Activated CD8-positive, alpha-beta memory T cell treated with anti-CD3 and anti-CD28 coated beads for 24 hours (primary cell): ENCODE measurements at places on chromosomes 7 and 10.

GRCh38 chr7:84688671-84689070 lies 494.1 kb upstream of the SEMA3A start:
- no peak for DNase-seq

GRCh38 chr7:27262121-27262520 lies 19.5 kb downstream of the EVX1 start:
- no peak for DNase-seq

- no peak for DNase-seq
These were observed 218.4 kb downstream of the GATA3 start for GRCh38 chr10:8272794-8273425.

DNA sequence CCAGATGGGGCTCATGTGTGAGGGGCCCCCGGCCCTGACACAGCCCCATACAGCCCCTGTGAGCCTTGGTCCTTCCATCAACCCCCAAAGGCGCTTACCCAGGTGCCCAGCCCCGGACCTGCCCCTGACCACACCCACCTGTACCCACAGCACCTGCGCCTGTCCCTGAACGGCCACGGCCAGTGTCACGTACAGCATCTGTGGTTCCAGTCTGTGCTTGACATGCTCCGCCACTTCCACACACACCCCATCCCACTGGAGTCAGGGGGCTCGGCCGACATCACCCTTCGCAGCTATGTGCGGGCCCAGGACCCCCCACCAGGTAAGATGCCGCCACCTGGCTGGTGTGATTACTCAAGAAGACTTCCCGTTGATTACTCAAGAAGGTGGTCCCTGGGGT lies 33.5 kb downstream of the SH2B2 start:
- DNase-seq, result no peak

GRCh38 chr7:44629829-44630522 lies 23.5 kb downstream of the OGDH start:
- no peak for DNase-seq

DNA sequence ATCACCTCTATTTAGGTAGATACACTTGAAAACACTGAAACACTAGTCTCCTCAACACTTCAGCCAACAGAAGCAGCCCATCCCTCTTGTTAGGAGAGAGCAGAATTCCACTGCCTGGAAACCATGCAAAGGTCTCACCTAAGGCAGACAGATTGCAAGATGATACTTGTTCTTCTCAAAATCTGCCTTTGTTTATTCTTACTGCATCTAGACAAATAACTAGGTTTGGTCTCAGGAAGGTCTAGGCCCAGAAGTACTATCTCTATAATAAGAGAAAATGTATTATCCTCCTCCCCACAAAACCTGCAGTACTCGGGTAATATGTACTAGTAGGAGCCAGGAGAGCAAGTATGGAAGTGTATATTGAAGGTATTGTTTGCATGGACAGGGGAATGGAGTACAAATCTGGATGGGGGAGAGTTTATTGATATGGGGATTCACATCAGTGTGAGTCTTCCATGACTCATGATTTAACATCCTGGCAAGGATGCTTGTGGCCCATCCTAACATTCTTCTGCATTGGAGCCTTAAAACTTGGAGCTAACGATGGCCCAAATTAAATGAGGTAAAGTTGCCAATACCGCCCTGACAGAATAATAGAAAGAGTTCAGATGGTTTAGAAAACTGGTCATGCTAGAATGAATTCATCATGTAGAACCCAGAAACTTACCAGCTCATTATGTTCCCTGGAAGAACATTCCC lies 109.2 kb downstream of the EPC1 start:
- DNase-seq, result no peak

- DNase-seq, result no peak
These were observed 251.0 kb downstream of the BMPER start for GRCh38 chr7:34156336-34156735.

GRCh38 chr10:68261132-68261856 lies 29.4 kb upstream of the ATOH7 start:
- DNase-seq, result no peak

GRCh38 chr7:151342102-151342646 lies 562 bp downstream of the NUB1 start:
- DNase-seq, result no peak

DNA sequence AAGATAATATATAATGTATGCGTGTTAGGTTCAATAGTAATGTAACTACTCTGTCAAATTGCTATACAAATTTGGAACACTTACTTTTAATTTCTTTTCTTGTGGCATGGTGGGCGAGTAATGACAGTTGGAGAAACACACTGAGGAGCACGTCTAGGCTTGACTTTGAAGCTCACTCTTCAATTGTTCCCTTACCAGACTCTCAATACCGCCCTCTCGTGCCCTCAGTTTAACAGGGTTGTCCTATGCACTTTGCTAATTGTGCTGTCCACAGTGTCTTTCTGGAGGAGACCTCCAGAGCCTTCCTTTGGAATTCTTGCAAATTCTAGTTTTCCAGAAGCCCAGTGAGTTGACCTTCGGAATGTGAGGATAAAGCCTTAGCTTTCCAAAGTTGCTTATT lies 107.2 kb upstream of the RELN start:
- DNase-seq, result no peak

DNA sequence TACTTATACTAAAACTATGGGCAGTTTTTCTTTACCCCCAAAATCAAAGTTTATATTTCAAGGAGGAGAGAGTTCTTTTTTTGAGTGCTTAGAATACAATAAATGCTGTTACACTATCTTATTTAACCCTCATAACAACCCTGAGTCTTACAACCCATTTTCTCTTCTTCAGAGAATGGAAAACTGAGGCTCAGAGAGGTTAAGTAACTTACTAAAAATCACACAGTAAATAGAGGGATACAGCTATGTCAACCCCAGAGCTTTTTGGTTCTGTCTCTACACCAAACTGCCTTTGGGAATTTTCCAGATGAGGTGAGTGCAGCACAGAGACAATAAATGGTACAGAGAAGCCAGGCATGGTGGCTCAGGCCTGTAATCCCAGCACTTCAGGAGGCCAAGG lies 25.6 kb upstream of the PIK3AP1 start:
- no peak for DNase-seq

- no peak for DNase-seq
These were observed 32.9 kb upstream of the PBLD start for GRCh38 chr10:68365611-68366010.

DNA sequence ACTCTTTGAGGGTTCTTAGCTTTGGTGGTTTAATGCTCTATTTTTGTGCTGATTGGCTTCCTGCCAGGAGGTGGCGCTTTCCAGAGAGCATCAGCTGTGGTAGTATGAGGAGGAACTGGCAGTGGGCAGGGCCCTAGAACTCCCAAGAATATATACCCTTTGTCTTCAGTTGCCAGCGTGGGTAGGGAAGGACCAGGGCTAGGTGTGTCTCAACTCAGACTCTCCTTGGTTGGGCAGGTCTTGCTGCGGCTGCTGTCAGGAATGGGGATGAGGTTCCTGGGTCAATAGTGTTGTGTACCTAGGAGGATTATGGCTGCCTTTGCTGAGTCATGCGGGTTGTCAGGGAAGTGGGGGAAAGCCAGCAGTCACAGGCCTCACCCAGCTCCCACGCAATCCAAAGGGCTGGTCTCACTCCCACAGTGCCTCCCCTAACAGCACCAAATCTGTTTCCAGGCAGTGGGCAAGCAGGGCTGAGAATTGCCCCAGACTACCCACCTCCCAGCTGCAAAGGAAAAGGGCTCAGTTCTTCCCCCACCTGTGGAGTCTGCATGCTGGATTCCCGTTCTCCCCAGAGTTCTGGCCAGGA lies 191.5 kb downstream of the PHTF2 start:
- DNase-seq, result no peak

GRCh38 chr10:126949161-126949503 lies 43.9 kb downstream of the DOCK1 start:
- DNase-seq, result no peak

- no peak for DNase-seq
These were observed 18.0 kb downstream of the DNAJC1 start for GRCh38 chr10:21985541-21985940.

GRCh38 chr7:85566095-85566794 lies 379.4 kb upstream of the SEMA3D start:
- DNase-seq, result no peak

DNA sequence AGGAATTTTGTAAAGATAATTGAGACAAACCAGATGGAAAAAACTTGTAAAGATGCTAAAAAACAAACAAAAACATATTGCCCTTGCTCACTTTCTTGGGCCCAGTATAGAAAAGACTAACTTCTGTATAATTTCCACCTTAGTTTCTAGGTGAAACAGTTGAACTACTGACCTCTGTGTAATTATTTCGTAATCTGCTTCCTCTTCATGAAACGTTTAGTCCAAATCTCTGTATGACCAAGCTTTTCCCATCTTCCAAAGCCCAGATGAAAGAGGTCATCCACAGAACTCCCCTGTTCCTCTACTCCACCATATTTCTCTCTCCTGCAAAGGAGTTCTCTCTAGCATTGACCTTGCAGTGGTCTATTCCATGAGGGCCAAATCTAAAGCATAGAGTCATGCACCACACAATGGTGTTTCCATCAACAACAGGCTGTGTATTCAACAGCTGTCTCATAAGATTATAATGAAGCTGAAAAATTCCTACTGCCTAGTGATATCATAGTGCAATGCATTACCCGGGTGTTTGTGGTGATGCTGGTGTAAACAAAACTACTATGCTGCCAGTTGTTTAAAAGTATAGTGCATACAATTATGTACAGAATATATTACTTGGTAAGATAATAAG lies 647.6 kb downstream of the TNS3 start:
- DNase-seq, result no peak

DNA sequence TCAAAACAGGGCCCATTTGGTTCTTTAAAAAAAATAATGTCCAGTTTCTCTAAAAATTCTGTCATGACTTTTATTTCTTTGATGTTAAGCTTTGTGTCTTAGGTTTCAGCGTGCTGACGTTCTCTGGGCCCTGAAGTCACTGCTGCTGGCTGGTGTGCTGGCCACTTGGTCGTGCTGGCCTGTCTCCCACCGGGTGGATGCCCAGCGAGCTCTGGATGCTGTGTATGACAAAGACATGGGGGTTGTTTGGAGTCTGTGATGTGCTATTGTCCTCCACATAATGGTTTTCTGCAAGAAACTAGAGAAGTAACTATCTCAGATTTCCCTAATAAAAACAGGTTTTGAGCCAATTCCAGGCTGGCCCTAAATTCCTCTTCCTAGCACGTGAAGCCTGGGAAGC lies 9.5 kb upstream of the IDI2 start:
- DNase-seq, result no peak

GRCh38 chr10:9102026-9102425 lies 1047.5 kb downstream of the GATA3 start:
- no peak for DNase-seq

GRCh38 chr10:97217299-97217698 lies 31.5 kb upstream of the SLIT1 start:
- DNase-seq, result no peak

DNA sequence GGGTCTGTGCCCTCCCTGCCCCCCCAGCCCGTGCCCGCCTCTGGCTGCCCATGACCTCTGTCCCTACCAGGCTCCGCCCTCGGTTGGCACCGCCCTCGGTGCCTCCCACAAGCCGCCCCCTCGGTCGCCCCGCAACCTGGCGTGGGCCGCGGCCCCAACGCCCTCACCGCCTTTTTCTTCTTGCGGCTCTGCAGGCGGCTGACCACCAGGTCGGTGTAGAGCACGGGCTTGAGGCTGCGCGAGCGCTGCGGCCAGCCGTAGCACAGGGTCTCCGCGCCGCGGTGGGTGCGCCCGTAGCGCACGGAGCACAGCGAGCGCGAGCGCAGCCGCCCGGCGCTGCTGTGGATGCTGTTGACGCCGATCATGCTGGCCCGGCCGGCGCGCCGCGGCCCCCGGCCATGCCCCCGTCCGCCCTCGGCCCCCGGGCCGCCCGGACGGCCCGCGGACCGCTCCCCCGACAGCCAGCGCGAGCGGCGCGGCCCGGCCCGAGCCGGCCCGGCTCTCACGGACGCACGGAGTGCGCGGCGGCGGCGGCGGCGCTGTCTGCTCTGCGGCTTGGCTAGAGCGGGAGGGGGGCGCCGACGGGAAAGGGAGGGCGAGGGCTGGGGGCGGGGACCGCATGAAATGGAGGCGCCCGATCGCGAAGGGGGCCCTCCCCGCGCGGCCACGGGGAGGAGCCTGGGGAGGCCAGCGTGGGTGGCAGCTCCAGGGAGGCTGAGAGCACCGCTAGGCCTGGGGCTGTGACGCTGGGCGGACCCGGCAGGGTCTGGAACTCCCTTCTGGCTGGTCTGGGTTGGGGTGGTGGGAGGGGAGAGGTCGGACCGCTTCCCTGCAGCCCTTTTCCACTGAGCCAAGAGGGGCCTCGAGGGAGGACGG lies 9.6 kb downstream of the PSD start:
- peak; percentile 88 for DNase-seq

GRCh38 chr10:16521311-16522016 lies at the start of gene C1QL3:
C1QL3 (minus strand) TSS chr10:16521879; CDS start chr10:16521065, 814 bp downstream.
- DNase-seq, result peak; percentile 64

DNA sequence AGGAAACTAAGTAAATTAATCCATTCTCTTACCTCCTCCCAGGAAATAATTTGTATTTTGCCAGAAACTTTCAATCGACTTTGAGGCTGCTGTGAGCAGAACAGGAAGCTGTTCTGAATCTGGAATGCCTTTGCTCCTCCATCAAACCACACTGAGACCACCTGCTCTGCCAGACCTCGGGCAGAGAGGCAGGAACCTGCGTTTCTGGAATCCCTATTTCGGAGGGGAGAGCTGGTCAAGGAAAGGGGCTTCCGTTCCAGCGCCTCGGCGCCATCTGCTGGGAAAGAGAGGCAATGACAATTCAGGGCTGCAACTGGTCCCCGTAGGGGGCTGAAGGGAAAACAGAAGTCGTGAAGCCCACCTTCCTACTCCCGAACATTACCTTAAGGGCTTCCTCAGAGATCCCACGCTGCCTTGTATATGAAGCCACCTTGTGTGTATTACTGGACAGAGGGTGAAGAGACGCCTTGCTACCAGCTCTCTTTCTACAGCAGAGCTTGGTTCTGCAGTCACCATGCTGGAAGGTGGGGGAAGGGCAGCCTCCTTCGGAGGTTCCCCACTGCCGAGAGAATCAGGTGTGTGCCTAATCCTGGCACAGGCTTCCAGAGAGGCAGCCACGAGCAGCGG lies 31.2 kb downstream of the ZNF467 start:
- peak; percentile 88 for DNase-seq

DNA sequence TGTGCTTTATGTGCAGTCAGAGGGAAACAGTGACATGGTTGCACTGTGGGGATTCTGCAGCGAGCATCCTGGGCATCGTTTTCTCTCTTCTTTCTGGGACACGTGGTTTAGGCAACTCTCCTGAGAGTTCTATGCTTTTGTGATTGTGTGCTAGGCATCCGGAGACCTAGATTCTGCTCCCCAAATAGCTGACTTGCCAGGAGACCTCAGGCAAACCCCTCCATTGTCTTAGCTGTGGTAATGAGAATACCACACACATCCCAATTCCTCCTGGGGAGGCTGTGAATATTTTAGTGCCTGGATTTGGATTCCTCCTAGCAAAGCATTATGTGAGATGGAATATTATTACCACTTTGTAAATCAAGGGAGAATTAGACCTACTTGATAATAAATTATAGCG lies 611.9 kb upstream of the C7orf33 start:
- no peak for DNase-seq

GRCh38 chr10:29841724-29842649 lies 207.2 kb upstream of the SVIL start:
- DNase-seq, result no peak

DNA sequence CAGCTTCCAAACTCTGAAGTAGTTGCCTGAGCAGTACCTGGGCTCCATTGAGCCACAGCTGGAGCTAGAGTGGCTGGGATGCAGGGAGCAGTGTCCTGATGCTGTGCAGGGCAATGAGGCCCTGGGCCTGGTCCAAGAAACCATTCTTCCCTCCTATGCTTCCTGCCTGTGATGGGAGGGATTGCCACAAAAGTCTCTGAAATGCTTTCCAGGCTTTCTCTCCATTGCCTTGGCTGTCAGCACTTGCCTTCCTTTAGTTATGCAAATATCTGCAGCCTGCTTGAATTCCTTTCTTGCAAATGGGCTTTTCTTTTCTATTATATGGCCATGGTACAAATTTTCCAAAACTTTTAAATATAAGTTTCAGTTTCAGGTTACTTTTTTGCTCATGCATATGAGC lies 972.2 kb upstream of the MBL2 start:
- no peak for DNase-seq
